ENCODE measurements at places on chromosomes 16 and 17.

GRCh38 chr16:68005786-68006286, 6.6 kb upstream of the DPEP2 start:
- no peak for DNase-seq

GRCh38 chr16:20056436-20056835, 17.3 kb downstream of the GPR139 start:
- no peak for DNase-seq

DNA sequence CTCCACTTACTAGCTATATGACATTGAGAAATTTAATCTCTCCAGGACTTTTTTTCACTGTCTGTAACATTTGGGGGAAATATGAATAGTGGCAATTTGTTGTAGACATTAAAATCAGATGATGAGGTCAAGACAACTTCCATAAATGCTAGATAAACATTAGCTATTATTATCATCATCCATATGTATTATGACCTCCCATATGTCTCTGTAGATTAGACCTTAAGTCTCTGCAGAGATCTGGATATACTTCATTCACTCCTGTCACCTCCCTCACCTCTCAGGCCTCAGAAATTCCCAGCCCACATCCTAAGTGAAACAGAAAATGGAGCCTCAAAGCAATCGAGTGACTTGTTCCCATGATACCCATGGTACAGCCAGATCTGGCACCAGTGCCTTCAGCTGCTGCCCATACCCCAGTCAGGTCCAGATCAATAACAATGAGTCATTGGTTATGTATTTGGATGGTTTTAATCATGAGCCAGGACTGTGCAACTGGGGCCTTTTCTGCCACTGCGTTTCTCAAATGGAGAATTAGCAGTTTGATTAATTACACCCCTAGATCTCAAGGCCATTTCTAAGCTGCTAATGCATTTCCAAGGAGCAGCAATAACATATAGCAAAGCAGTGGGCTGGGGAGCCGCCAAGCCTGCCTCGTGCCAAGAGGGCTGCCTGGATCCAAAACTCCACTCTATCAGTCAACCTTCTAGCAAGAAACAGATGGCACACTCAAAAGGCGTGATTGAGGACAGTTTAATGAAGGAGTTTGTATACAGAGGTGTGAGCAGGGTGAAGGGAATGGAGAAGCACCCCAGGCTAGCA, 2.6 kb upstream of the FDXR start:
- no peak for DNase-seq

DNA sequence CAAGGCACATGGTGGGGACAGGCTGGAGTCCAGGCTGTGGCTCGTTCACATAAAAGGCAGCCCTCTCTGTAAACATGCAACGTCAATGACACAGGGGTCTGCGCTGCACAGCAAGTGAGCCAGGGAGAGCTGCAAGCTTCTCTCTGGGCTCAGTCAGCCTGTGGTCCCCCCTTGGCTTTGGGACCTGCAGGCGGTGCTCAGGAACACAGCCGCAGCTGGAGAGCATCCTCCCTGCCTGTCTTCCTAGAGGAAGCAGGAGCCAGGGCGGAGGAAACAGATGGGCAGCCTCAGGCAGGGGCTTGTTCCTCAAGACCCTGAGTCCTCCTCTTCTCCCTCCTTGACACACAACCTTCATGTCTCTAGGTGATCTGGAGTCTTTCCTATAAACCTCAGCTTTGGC, 228.0 kb downstream of the C16orf78 start:
- DNase-seq, result no peak

DNA sequence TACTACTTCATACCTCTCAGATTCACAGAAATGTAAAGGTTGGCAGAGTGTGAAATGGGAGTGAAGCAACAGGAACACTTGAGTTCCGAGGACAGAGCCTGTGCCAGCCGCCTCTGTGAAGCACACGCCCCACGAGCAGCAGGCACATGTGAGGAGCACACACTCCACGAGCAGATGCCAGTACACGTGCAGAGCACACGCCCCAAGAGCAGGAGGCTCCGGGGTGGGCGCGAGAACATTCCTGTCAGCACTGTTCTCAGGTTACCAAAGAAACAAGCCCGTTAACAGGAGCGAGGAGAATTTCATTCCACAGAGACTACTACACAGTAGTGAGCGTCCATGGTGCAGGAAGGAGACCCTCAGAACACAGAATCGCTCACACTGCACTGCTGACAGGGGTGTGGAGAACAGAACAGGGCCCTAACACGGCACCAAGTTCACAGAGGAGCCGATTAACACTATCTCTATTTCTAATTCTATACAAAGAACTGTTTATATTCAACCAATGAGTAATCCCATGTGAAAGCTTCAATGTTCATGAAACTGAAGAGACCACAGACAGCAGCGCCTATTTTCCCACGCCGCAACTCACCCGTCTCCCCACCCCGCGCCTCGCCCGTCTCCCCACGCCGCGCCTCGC, 40.1 kb downstream of the KLHDC4 start:
- no peak for DNase-seq

- DNase-seq, result no peak
These were observed 369.8 kb downstream of the CPPED1 start for GRCh38 chr16:12433691-12434390.

DNA sequence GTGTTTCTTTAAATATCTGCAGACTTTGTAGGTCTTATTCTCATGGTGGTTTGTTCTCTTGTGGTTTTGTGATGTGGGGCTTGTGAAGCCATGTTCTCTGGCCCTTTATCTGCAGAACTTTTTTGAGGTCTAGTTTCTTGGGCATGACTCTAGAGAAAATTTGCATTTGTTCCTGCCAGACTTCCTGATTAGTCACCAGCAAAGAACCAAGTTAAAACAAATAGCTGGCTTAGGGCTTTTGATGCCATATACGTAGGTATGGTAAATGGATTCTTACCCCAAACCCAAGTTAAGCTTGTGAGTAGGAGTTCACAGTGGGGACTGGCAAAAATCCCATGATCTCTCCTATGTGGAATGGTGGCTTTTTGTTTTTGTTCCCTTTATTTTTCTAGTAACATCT, 68.7 kb upstream of the IRX3 start:
- DNase-seq, result no peak

DNA sequence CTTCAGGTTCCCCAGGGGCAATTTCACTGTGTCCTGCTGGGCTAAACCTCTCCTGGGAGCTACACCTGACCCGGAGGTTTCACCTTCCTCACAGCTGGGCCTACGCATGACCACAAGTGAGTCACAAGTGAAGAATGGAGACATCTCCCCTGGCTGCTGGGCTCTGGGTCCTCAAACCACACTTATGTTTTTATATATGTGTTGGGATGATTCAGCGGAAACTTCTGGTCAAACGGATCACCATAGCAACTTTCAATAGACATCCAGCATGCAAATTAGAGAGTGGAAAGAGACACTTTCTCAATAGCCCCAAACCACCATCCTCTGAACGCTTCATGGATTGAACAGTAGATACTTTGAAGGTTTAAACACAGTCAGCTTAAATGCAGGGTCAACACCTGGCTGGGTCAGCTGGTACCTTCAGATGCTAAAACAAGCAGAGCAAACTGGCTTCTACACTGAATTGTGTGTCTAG, 28.0 kb upstream of the MAF start:
- no peak for DNase-seq

- no peak for DNase-seq
These were observed at the start of gene ABCC11 for GRCh38 chr16:48247311-48247710. ABCC11 (minus strand) TSS chr16:48247539; CDS start chr16:48231921, 15,618 bp downstream.

Data from nucleus accumbens (tissue), 56 donors.